Activated CD4-positive, alpha-beta T cell treated with anti-CD3 and anti-CD28 coated beads, Interleukin-2, amount 50 U/mL, for 48 hours (primary cell): ENCODE measurements at places on chromosomes 1 and 21.

GRCh38 chr1:56833088-56833487, 13.9 kb upstream of the FYB2 start:
- DNase-seq, result no peak

- no peak for DNase-seq
Observed at GRCh38 chr1:85245891-85246290, 13.6 kb downstream of the C1orf52 start.

- DNase-seq, result no peak
Observed at GRCh38 chr1:219549215-219549614, 63.7 kb downstream of the ZC3H11B start.

DNA sequence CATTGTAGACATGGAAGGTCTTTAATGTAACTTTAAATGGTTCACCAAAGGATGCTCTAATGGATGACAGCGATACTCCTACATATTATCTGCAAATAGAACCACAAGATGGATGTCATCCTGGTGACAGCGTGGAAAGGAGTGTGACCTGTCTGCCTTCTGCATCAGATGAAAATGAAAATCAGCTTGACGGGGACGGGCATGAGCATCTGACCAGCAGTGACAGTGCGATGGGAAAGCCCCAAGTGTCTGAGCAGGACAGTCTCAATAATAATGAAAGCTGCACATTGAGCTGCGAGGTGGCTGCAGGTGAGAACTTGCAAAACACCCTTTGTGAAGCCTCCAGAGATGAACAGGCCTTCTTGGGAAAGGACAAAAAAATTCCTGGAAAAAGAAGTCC, 25.2 kb downstream of the CNST start:
- DNase-seq, result peak; percentile 37

GRCh38 chr1:22566161-22566560, 2.9 kb downstream of the EPHA8 start:
- no peak for DNase-seq

DNA sequence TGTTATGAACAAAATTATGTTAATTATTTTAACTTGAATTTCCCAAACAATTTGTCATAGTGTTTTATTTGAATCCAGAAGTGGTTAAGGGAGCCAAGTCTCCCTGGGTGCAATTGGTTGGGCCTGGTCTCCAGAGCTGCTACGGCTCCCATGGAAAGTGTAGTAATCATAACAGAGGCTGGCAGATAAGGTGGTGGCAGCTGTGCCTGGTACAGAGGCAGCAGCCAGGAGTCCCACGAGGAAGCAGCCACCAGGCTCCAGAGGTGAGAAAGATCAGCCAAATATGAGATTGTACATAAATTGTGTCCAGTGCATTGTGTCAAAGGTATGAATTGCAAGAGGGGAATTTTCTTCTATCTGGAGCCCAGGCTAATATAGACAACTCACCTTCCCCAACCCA, 368.9 kb upstream of the PTBP2 start:
- no peak for DNase-seq

GRCh38 chr1:56531624-56532349, 47.6 kb downstream of the PLPP3 start:
- no peak for DNase-seq

GRCh38 chr1:110717179-110717578, 42.4 kb upstream of the KCNA3 start:
- DNase-seq, result no peak
